ENCODE measurements at places on chromosomes 5 and 9. TPM values are rescaled to one million over a fixed set of nuclear protein-coding genes. Genes with fewer than 3 reads are reported as not detected.

Gene IL7R
- total RNA-seq: 21.6 TPM

Gene CCL21
- not detected for total RNA-seq

Gene SMIM32
- not detected for total RNA-seq

Gene GLRA1
- total RNA-seq: not detected

Gene FCN1
- not detected for total RNA-seq

Gene SLC34A1
- total RNA-seq: not detected

Gene PCDHA7
- not detected for total RNA-seq
